Inflammatory macrophage (primary cell): ENCODE measurements at places on chromosomes 12 and 14.

GRCh38 chr12:106046947-106047346 is 91.8 kb downstream of the NUAK1 start:
- no peak for DNase-seq

- no peak for DNase-seq
Observed at GRCh38 chr14:54931101-54931500, 28.5 kb upstream of the GCH1 start.

GRCh38 chr12:62697893-62698292 is 231.3 kb downstream of the MON2 start:
- DNase-seq = peak; percentile 52

DNA sequence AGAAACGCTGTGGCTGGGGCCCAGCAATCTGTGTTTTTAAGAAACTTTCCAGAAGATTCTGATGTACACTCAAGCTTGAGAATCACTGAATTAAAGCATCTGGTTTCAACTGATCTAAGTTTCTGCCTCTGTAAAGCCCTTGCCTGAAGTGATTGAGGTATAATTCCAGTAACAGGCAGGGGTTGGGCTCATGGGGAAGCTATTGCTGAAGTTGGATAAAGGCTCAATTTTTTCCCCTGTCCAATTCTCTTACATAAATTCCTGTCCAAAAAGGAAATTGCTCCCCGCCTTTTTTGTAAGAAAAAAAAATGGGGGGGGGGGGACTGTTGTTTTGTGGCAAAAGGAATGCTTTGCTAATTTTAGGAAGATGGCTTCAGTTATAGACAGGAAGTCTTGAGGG is 337.4 kb downstream of the NUAK1 start:
- no peak for DNase-seq

GRCh38 chr12:43252585-43252984 is 299.4 kb downstream of the ADAMTS20 start:
- DNase-seq = no peak

GRCh38 chr12:117580015-117580717 is 218.7 kb upstream of the NOS1 start:
- no peak for DNase-seq

DNA sequence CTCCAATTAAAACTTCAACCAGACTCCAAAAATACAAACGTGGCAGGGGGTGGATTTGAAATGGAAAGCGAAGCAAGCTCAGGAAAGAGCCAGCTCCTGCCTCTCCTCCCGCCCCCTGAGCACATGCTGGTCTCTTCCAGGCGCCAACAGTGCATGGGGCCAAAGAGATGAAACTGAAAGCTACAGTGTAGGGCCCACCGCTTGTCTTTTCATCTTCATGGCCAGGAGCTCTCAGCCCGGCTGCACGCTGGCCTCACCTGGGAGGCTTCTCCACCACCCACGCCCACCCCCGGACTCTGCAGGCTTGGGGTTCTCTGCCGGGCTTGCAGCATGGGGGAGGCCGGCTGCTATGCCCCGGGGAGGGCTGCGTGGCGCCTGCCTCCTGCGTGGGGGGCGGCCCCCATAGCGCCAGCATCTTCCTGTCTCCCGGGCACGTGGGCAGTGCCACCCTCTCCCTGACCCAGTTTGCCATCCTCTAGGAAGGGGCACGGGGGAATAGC is 2.0 kb downstream of the RIMBP2 start:
- no peak for DNase-seq

DNA sequence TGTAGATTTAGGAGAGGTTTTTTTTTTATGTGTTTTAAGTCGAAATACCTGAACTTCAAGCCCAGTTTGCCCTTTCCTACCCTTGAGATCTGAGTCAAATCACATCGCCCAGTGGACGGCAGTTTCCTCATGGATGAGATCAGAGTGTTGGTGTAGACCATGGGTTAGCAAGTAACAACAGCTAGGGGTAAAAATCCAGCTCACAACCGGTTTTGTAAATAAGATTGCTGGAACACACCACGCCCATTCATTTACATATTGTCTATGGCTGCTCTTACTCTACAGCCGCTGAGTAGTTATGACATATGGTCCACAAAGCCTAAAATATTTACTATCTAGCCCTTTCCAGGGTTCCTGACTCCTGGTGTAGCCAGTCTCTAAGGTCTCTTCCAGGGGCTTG is 158.5 kb upstream of the PLEKHG7 start:
- DNase-seq = no peak

GRCh38 chr12:92735131-92735721 is 32.4 kb downstream of the PLEKHG7 start:
- no peak for DNase-seq

GRCh38 chr12:3083921-3084347 is 6.8 kb downstream of the TSPAN9 start:
- DNase-seq = no peak

DNA sequence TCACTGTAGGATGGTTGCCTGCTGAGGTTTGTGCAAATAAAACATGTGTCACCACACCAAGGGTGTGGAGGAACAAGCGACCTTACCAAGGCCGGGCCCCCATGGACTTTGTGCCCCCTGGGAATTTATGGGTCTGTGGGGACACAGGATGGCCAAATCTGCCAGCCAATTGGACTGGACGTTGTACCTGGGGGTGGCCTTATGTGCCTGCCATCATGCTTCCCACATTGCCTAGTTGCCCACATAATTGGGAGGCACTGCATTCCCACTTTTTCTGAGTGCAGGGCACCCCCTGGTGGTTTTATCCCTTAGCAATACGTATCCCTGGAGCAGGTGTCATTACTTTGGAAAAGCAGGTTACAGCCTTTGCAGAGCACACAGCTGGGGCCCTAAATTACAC is 92.6 kb upstream of the TMPO start:
- no peak for DNase-seq

- no peak for DNase-seq
Observed at GRCh38 chr14:101124815-101125214, 221.3 kb upstream of the RTL1 start.

- no peak for DNase-seq
Observed at GRCh38 chr12:9662488-9662887, 7.0 kb upstream of the CLEC2D start.

DNA sequence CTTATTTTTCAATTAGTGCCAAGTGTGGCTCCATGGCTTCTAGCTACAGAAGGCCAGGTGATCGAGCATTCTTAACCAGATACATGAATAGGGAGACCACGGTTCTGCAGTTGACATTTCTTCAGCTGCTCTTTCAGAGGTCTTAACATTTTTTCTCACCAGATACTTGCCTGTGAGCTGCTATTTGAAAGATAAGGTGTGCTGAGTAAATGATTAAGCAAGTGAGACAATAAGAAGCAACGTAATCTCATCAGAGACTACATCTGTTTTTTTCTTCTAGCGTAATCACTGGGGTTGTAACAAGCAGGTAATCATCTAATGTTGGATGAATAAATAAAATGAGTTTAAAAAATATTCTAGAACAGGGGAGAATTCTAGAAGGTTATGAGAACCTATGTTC is 912.9 kb downstream of the DIO2 start:
- DNase-seq = no peak

- DNase-seq = no peak
Observed at GRCh38 chr14:46063872-46064271, 587.7 kb downstream of the RPL10L start.

GRCh38 chr12:48972213-48972951 is 847 bp upstream of the WNT10B start:
- DNase-seq = no peak

DNA sequence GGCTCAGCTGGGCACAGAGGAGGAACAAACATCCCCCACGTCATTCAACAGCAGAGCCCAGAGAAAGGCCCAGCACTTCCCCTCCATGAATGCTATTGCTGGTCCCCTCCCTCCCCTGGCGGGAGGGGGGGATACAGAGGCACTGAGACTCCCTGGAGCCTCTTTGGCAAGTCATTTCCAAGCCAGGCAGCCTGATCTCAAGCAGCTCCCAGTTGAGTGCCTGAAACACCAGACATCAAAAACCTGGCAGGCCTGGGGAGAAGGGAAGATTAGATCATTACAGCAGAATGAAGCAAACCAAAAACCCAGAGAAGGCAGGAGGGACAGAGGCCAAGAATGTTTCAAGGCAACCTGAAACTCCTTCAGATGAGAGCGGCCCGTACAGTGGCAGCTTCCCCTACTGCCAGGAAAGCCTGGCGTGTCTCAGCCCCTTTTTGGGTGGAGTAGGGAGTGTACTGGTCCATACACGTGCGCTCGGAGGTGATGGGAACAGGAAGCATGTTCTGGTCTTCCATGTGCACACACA is 92.1 kb downstream of the LRRC74A start:
- DNase-seq = peak; percentile 76

GRCh38 chr12:118034429-118035189 is 18.1 kb downstream of the RFC5 start:
- no peak for DNase-seq

- no peak for DNase-seq
Observed at GRCh38 chr12:55314043-55314442, at the start of gene OR6C1. TSS of gene OR6C1 (plus strand) at chr12:55314343. CDS start at chr12:55320600, 6,257 bp downstream.

- DNase-seq = no peak
Observed at GRCh38 chr14:94217116-94217515, 43.0 kb downstream of the PPP4R4 start.

DNA sequence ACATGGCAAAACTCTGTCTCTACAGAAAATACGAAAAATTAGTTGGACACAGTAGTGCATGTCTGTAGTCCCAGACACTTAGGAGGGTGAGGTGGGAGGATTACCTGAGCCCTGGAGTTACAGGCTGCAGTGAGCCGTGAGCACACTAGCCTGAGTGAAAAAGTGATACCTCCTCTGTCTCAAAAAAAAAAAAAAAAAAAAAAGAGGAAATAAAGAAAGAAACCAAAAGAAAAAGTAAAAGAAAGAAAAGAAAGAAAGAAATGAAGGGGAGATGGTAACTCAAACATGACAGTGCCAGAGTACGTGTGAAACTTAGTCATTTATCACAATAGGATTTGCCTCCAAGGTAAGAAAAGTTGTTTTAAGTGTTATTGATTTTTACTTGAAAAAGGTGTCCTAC is 407.0 kb upstream of the MGAT4C start:
- DNase-seq = no peak

GRCh38 chr14:54796961-54797360 is 105.7 kb downstream of the GCH1 start:
- DNase-seq = no peak

DNA sequence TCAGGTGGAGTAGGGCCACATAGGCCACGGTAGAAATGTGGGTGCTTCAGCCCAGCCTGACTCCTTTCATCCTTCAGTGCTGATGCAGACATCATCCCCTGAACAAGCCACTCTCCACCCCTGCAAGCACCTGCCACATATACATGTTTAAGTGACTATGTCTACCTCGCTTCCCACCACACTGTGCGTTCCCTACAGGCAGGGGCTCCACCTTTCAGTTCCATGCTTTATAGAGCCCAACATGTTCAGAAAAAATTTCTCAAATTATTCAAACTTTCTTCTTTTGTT is 11.6 kb downstream of the SLC7A7 start:
- DNase-seq = no peak

DNA sequence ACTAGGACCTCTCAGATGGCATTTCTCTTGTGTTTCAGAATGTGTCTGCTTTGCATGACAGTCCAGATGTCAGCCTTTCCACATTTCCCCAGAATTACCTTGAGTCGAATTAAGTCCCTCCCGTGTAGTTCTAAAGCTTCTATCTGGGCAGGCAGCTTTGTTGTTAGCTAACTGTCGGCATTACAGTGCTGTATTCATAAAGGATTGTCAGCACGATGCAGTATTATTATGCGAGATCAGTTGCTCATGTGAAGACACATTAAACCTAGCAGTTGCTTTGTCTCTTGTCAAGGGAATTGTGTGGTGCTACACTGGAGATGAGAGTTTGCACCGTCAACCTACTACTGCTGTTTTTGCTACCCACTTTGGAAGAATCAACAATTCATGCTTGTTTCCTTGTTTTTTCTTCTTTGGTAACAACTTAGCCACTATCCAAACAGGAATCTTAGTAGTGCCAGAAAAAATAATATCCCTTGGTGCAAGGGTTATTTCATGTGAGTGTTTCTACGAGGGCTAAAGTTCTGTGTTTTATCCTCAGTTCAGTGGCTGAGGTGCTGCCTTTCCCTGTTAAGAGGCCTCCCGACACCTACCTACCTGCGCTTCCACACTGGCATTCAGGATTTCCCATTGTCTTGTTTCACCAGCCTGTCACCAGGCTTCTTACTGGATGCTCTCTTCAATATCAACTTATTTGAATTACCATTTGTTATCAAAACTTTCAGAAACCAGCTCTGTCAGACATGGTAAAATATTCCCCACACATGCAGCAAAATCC is 297.9 kb upstream of the G2E3 start:
- no peak for DNase-seq
